ENCODE measurements at places on chromosomes 4 and X.
A peak's percentile ranks its signal among the peaks of the same experiment; 100 is the strongest.

GRCh38 chr4:65667506-65668041 lies 2.7 kb downstream of the EPHA5 start:
- DNase-seq, result no peak

DNA sequence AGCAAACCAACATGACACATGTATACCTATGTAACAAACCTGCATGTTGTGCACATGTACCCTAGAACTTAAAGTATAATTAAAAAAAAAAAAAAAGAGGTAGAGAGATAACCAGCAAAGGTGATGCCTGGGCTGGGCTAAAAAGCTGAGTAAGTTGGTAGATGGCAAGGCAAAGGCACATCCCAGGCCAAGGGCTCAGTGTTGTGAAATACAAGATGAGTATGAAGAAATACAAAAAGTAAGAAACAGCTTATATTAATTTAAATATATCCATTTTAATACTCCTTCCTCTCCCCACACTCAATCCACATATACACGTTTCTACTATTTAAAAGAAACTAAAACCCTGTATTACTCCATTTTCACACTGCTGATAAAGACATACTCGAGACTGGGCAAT lies 25.8 kb downstream of the TEC start:
- DNase-seq, result no peak

GRCh38 chr4:38223306-38223705 lies 263.1 kb downstream of the PTTG2 start:
- peak; percentile 40 for DNase-seq

DNA sequence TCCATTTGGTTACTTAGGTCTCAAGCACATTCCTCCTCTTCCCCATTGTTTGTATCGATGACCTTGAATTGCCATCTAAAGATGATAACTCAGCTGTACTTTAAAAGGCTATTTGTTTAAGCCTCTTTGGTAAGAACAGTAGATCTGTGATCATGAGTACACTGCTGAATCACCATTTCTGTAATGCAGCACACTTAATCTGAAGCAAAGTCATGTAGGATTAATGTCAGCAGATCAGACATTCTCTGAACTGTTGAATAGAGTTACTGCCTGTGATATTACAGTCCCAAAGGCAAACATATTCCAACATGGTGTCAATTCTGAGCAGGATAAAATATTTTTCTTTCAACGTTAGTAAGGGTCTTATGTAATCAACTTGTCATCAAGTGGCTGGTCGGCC lies 631.6 kb downstream of the TECRL start:
- DNase-seq, result no peak

DNA sequence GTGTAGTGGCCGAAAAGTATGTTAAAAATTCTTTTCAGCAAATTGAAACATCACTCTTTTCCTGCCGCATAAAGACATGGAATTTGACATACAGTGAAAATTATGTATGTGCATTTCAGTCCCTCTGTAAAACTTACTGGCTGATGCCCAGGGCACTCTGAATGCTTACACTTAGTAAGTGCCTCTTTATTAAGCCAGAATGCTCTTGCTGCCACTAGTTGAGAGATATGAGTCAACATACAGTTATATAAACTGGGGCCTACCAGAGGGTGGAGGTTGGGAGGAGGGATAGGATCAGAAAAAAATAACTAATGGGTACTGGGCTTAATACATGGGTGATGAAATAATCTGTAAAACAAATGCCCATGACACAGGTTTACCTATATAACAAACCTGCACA lies 38.1 kb upstream of the TRPC5 start:
- no peak for DNase-seq

GRCh38 chrX:71616672-71617529 lies 1.4 kb downstream of the CXCR3 start:
- no peak for DNase-seq

- peak; percentile 8 for DNase-seq
Measured at GRCh38 chr4:174794543-174795094, 34.4 kb downstream of the GLRA3 start.

GRCh38 chrX:97311066-97311778 lies 427.5 kb downstream of the RPA4 start:
- DNase-seq, result no peak

DNA sequence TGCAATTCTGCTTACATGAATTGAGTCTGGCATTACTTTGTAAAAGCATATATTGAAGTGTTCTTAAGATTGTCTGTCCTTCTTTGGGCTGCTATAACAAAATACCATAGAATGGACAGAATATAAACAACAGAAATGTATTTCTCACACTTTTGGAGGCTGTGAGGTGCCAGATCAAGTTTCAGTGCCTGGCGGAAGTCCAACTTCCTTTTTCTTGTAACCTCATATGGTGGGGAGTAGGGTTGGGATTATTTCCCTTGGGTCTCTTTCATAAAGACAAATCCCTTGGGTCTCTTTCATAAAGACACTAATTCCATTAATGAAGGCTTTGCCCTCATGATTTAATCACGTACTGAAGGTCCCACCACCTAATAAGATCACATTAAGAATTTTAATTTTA lies 199.3 kb upstream of the GRID2 start:
- no peak for DNase-seq

DNA sequence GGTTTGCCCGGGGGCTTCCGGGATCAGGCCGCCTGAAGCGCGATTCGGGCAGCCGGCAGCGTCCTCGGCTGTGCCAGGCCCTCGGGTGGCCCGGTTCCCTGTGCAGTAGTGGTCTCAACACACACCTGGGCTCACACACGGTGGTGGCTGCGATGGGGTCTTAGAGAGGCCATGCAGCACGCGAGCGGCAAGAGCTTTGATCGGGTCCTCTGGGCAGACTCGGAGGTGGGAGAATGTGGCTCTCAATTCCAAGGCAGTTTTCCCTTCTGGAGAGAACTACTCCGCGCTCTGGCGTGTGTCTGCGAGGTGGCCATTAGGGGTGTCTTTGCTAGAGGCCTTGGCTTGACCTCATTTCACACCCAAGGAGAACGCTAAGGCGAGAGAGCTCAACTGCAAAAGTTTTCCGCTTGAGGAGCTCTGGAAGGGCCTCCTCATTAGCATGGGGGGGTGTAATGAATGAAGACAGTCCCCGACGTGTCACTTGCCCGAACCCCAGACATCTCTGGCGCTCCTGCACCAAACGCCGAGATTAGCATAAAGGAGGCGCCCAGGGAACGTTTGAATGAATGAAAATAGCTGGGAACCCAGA lies 771 bp upstream of the RBPJ start:
- DNase-seq, result no peak

DNA sequence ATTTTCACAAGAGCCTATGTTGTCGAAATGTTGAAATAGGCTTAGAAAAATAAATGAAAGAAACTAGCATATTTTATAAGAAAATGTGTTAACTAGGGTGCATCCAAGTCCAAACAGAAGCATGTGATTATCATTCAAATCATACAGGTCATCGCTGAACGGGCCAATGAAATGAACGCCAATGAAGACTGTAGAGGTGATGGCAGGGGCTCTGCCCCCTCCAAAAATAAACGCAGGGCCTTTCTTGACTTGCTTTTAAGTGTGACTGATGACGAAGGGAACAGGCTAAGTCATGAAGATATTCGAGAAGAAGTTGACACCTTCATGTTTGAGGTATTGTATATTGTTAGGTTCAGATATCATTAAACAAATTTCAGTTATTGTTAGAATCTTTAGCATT lies 9.6 kb downstream of the CYP4V2 start:
- no peak for DNase-seq

Data from stromal cell of bone marrow (primary cell).